Chondrocyte (in vitro differentiated cells): ENCODE measurements at places on chromosomes 1 and 21. TPM values are rescaled to one million over a fixed set of nuclear protein-coding genes. Genes with fewer than 3 reads are reported as not detected.

- no peak for DNase-seq
Observed at GRCh38 chr1:214233856-214234634, 46.9 kb upstream of the SMYD2 start.

The SIK1 gene
- 53.9 to 77.7 TPM (median 60.7 TPM) in 3 replicates for total RNA-seq

DNA sequence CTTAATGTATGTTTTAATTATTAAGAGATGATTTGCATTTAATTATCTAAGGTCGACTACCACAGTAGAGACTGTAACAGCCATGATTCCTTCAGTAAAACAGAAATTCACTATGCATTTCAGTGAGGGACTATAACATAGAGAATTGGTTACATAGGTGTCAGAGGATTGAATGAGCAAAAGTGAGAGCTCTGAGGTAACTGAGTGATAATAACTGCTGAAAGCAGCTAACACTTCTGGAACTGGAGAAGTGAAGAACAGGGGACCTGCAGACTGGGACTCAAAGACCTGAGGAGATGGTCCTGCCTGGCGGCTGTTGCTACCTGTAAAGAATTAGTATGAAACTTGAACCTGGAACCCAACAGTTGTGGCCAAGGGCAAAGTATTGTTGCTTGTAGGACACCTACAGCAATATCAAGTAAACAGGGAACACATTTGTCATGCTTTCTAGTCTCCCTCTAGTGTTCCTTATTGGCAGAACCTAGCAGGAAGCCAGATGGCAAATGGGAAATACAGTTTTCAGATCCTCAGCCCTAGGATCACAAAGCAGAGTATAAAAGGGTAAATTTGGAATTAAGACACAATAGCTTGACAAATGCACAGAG is 110.6 kb downstream of the HS2ST1 start:
- no peak for DNase-seq

- no peak for DNase-seq
Observed at GRCh38 chr1:201457508-201457960, 11.5 kb downstream of the PHLDA3 start.

DNA sequence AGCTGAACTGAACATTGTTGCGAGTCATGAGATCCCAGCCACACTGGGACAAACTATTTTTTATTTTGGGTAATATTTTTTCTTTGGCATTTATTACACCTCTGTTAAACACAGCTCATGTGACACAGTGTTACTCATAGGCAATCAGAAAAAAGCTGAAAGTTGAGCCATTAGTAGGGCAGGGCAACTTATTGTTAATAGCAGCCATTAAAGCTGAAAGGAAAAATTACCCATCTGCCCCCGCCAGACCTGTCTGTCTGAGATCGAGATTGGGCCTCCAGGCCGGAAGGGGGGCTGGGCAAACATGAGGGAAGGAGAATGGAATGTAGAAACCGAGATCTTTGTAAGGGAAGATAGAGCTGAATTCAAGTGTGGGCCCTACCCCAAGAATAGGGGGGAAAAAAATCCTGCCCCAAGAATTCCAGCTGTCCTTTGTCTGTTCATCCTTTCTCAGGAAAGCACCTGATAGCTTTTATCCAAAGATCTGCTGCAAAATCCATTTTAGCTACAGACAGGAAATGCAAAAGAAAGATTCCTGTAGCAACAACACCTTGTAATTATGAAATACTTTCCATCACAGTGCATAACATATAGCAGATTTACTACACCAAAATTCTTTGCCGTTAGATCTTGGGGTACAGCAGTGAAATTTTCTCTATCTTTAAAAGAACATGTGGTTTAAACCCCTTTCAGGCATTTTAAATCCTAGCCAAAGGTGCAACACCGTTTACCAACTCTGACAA is 212.8 kb downstream of the PBX1 start:
- DNase-seq = no peak

GRCh38 chr1:207946756-207947155 is 35.8 kb upstream of the CD34 start:
- DNase-seq = no peak

GRCh38 chr1:40701684-40702083 is 10.2 kb downstream of the NFYC start:
- no peak for DNase-seq

DNA sequence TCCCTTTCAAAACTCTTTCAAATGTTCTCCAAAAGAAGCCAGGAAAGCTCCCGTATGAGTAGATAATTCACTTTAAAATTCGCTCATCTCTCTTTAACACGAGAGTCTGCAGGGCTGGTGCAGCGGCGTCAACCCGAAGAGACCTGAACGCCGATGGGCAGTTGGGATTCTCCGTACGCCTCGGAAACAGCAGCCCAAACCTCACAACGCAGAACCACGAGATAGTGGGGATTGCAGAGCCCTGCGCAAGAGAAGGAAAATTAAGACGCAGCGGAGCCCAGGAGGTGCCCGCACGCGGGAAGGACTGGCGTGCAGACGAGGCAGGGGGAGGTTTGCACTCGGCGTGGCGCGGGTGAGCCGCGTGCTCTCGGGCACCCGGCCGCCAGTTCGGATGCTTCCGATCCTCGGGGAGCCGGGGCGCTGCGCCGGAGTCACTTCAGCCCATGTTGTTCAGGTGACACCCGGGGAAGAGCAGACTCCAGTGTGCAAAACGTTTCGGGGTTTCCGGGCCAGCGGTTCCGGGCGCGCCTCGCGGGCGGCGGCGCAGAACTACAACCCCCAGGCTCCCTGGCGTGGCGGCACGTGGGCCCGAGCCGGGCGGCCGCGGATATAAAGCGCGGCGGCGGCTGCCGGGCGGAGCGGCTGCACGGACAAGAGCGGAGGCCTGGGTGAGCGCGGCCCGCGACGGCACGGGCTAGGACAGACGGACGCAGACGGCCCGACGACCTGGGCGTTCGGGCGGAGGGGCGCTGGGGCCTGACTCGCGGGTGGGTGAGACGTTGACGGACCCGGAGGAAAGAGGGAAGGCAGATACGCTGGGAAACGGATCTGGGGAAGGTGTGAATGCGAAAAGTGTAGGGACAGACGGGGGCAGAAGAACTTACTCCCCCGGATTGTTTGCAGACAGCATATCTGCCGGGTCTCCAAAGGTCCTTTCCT is at the start of gene NPL:
TSS of gene NPL (plus strand) at position 636 of the 939 bp plus-strand sequence. CDS start 4,599 bp downstream, outside the sequence.
- DNase-seq = peak; percentile 83

The NBPF4 gene
- total RNA-seq = not detected in 3 replicates

DNA sequence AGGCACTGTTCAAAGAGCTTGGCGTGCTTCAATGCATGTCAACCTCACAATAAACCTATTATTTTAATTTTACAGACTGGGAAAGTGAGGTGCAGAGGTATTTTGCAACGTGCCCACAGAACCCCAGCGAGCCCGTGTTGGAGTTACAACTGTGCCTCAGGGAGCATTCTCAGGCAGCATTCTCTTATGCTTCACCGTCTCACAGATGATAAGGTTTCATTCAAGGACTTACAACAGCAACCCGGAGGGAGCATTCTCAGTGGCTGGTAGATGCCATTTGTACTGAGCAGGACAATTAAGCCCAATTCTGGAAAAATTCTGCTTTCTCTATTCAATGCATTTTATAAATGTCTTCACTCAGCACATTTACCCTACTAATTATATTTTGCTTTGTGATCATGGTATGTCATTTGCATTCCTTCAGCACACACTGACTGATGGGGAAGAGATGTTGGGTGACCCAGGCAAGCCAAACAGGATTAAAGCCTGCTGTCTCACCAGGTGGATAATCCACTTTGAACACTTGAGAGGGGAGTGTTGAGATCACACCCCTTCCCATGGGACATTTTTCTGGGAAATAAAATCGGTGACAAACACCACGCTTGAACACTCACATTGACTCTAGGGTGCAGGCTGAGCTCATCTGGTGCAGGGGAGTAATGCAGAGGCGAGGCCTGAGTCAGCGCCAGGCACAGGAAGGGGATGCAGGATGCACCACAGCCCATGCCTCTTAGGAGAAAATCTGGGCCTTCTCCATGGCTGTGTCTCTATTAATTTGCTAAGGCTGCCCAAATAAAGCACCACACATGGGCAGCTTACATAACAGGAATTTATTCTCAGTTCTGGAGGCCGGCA is 113.9 kb downstream of the CLIC6 start:
- DNase-seq = no peak

DNA sequence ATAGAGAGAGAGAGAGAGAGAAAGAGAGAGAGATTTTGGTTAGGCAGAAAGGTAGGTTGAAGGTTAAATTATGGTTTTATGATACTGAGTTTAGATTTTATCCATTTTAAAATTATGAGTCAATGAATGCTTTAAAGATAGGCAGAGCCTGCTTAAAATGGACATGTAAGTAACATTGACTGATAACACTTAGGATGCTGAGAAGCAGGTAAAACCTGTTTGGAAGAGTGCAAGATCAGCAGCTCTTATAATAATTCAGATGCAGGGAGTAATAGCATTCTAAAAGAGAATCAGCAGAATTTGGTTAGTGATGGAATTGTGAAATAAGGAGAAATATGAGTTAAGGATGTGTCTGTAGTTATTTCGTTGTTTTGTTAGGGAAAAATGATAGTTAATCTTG is 446.6 kb downstream of the PLA2G4A start:
- DNase-seq = no peak

The AMY1A gene
- total RNA-seq = not detected in 3 replicates

The PHGDH gene
- 65.8 to 300 TPM (median 274 TPM) in 3 replicates for total RNA-seq

The PCP4L1 gene
- 0.23 to 0.35 TPM in 2 of 3 replicates, not detected in the other for total RNA-seq

- DNase-seq = no peak
Observed at GRCh38 chr1:6891781-6892579, 106.7 kb downstream of the CAMTA1 start.

GRCh38 chr1:28538286-28538685 is 14.6 kb upstream of the TRNAU1AP start:
- no peak for DNase-seq

DNA sequence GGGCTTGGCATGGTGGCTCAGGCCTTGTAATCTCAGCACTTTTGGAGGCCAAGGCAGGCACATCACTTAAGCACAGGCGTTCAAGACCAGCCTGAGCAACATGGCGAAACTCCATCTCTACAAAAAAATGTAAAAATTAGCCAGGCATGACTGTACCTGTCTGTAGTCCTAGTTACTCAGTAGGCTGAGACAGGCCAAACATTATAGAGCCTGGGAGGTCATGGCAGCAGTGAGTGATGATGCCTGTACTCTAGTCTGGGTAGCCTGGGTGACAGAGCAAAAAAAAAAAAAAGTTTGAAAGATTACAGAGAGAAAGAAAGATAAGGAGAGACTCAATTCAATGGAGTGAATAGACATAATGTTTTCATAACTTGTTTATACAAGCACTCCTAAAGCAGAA is 556.5 kb upstream of the BRINP3 start:
- DNase-seq = no peak

DNA sequence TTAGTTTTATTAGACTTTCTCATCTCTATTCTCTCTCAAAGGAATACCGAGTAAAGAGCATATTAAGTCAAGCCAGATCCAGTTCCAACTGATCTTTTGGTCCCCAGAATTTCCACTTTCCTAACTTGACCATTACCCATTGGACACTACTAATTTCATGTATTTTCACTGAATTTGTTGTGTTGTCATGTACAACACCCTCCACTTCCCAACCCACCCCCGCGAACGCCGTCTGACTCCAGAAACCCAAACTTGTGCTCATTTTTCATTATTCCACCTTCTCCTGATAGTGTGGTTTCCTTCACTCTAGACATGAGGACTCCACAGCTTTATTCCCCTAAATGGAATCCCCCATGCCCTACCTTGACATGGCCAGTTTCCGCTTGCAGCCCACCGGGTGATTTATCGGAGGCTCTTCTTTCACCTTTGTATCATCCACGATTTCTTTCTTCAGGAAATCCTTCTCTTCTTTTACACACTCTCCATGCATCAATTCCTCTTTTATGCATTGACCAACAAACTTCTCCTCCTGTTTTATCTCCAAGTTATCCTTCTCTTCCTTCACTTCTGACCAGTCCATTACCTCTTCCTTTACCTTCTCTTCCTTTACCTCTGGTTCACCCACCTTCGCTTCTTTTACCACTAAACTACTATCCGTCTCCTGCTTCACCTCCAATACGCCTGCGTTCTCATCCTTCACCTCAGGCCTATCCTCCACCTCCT is 805 bp downstream of the ZNHIT6 start:
- no peak for DNase-seq

The NES gene
- 6.0 to 11.6 TPM (median 6.9 TPM) in 3 replicates for total RNA-seq

DNA sequence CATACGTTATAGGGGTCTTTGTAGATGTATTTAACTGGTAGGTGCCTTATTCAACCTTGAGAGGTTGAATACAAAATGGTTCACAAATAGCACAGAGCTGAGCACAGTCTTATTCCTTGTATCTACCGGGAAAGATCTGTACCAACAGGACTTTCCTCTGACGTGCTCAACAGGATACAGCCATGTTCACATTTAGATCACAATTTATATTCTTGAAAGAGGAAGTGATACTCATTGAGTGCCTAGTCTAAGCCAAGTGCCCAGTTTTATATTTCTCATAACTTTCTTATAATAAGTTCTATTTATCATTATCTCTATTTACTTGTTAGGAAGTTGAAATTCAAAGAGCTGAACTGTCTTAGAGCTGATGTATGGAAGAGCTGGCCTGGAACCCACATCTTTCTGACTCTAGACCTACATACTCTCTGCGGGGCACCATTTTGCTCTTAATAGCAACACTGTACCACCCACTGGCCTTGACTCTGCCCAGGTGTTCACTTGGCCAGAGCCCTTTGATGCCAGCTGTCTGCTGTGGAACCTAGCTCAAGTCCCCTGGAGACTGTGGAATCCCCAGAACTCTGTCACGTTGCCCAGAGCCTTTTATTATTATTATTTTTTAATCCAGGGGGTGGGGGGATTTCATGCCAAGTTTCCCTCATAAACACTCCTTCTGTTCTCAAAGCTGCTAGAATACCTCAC is 156.2 kb downstream of the TPR start:
- DNase-seq = no peak

GRCh38 chr1:210272666-210273065 is 40.1 kb downstream of the SERTAD4 start:
- no peak for DNase-seq

The SH3D21 gene
- 9.4 to 15.0 TPM (median 10.8 TPM) in 3 replicates for total RNA-seq

The RHD gene
- total RNA-seq = not detected in 3 replicates

GRCh38 chr1:67159233-67159632 is 7.0 kb upstream of the IL23R start:
- no peak for DNase-seq

DNA sequence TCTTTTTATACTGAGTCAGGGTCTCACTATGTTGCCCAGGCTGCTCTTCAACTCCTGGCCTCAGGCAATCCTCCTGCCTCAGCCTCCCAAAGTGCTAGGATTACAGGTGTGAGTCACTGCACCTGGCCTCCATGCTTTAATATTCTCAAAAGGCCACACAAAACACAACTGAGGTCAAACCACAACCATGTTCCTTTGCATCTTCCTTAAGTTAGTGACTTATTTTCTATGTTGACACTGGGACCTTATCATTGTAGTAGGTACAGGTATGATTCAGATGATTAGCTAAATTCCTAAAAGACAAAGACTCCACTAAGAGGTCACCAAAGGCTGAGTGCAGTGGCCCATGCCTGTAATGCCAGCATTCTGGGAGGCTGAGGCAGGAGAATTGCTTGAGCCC is 131.9 kb upstream of the ATP1B1 start:
- DNase-seq = no peak
